ENCODE measurements at places on chromosomes 7 and 10. TPM values are rescaled to one million over a fixed set of nuclear protein-coding genes. Genes with fewer than 3 reads are reported as not detected.

The DCLRE1C gene
- 7.1 TPM for polyA plus RNA-seq

The ASB10 gene
- not detected for polyA plus RNA-seq

The NEBL gene
- 2.0 TPM for polyA plus RNA-seq

The C7orf57 gene
- not detected for polyA plus RNA-seq

The TRIM50 gene
- 0.14 TPM for polyA plus RNA-seq
